ENCODE measurements at places on chromosomes 7 and 10. TPM values are rescaled to one million over a fixed set of nuclear protein-coding genes. Genes with fewer than 3 reads are reported as not detected.

Gene DOCK1
- polyA plus RNA-seq = 2.1 TPM

Gene HEPACAM2
- polyA plus RNA-seq = 0.01 TPM

Gene EMX2
- 1.1 TPM for polyA plus RNA-seq

Gene JAKMIP3
- 0.37 TPM for polyA plus RNA-seq

Gene PRSS37
- polyA plus RNA-seq = not detected

Gene CRTAC1
- 0.47 TPM for polyA plus RNA-seq

Gene SMARCD3
- polyA plus RNA-seq = 75.8 TPM

Gene NANOS1
- 30.7 TPM for polyA plus RNA-seq

Gene CHAT
- polyA plus RNA-seq = not detected

Gene NKX2-3
- polyA plus RNA-seq = not detected

Gene PFKFB3
- 448 TPM for polyA plus RNA-seq

Gene GCK
- polyA plus RNA-seq = 0.11 TPM

Gene PRLHR
- polyA plus RNA-seq = not detected
